ENCODE measurements at places on chromosomes 5 and 9. TPM values are rescaled to one million over a fixed set of nuclear protein-coding genes. Genes with fewer than 3 reads are reported as not detected.

Gene LHX6
- 0.60 TPM for total RNA-seq

Gene QRFP
- total RNA-seq = not detected

Gene ISCA1
- 42.2 TPM for total RNA-seq

Gene SCAMP1
- total RNA-seq = 26.4 TPM

Gene CBY3
- total RNA-seq = 0.99 TPM

Gene ANKRD31
- total RNA-seq = 2.8 TPM

Gene FOXD4L3
- 0.29 TPM for total RNA-seq

Gene TRIP13
- total RNA-seq = 0.60 TPM

Gene GRIN3A
- not detected for total RNA-seq

Gene SPATA31C1
- not detected for total RNA-seq

Gene ERCC8
- total RNA-seq = 7.6 TPM

Gene MYMK
- not detected for total RNA-seq

Gene FBP1
- total RNA-seq = 5.2 TPM

Gene CDH9
- not detected for total RNA-seq

Gene MZB1
- total RNA-seq = 2.5 TPM

Gene C6
- not detected for total RNA-seq

All from naive thymus-derived CD8-positive, alpha-beta T cell (primary cell).